ENCODE measurements at places on chromosomes 7 and 10. TPM values are rescaled to one million over a fixed set of nuclear protein-coding genes. Genes with fewer than 3 reads are reported as not detected.

The UTF1 gene
- not detected for total RNA-seq

The PNLIPRP2 gene
- not detected for total RNA-seq

The PPP1R17 gene
- not detected for total RNA-seq

The CCDC146 gene
- 1.8 TPM for total RNA-seq

The UPK3B gene
- 1.4 TPM for total RNA-seq

The SERPINE1 gene
- 244 TPM for total RNA-seq

The NPTX2 gene
- total RNA-seq, result 0.47 TPM

The HOXA11 gene
- total RNA-seq, result 1.3 TPM

The HSPA12A gene
- 3.7 TPM for total RNA-seq

The STOX1 gene
- total RNA-seq, result not detected

The PNLIPRP1 gene
- total RNA-seq, result not detected

The AGAP5 gene
- total RNA-seq, result 1.2 TPM

The HMX3 gene
- total RNA-seq, result not detected

The TMEM140 gene
- total RNA-seq, result not detected
